ENCODE measurements at places on chromosomes 6 and 20. TPM values are rescaled to one million over a fixed set of nuclear protein-coding genes. Genes with fewer than 3 reads are reported as not detected.
A peak's percentile ranks its signal among the peaks of the same experiment; 100 is the strongest.

DNA sequence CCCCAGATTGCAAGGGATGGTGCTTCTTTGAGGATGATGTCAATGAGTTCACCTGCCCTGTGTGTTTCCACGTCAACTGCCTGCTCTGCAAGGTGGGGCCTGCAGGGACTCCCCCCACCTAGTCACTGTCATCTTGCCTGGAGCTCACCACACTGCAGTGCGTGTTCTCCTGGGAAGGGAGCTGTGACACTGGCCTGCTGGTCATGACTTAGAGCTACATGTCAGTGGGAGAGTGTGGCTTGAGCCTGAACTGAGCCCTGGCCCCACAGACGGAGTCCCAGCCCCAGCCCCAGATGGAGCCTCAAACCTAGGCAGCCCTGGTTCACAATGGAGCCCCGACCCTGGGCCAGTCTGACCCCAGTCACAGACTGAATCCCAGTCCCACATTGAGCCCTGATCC lies 19.3 kb downstream of the RBCK1 start:
- DNase-seq = no peak

- no peak for DNase-seq
Observed at GRCh38 chr6:145137425-145137824, 597.9 kb downstream of the EPM2A start.

DNA sequence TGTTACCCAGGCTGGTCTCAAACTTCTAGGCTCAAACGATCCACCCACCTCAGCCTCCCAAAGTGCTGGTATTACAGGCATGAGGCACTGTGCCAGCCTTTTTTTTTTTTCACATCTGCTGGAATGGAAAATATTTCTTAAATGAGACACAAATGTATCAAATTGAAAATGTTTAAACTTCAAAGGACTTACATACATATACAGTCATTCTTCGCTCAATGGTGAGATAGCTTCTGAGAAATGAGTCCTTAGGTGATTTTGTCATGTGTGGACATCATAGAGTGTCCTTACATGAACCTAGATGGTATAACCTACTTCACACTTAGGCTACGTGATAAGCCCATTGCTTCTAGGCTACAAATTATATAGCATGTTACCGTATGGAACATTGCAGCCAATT lies 43.1 kb downstream of the MICA start:
- DNase-seq = no peak

DNA sequence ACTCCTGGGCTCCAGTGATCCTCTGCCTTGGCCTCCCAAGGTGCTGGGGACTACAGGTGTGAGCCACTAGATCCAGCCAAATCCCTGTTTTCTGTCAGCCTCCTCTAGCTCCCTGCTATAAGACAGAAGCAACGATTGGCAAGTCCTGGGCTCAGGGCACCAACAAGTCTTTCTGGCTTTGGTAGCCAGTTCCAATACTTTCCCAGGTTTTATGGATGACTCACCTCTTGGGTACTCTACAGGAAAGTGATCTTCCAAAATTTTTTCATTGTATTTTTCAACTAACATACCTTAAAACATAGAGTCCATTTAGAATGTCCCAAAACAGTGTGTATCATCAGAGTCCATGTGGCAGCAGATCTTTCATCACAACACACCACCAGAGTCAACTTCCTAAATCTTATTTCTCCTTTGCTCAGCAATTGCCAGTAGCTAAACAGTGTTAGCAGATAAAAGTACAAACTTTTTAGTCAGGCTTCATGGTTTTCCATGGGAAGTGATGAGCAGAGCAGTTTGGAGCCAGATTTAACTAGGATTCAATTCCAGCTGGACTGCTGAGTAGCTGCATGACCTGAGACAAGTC lies 13.3 kb downstream of the GABBR1 start:
- no peak for DNase-seq

GRCh38 chr6:156060013-156060412 lies 604.4 kb upstream of the NOX3 start:
- no peak for DNase-seq

DNA sequence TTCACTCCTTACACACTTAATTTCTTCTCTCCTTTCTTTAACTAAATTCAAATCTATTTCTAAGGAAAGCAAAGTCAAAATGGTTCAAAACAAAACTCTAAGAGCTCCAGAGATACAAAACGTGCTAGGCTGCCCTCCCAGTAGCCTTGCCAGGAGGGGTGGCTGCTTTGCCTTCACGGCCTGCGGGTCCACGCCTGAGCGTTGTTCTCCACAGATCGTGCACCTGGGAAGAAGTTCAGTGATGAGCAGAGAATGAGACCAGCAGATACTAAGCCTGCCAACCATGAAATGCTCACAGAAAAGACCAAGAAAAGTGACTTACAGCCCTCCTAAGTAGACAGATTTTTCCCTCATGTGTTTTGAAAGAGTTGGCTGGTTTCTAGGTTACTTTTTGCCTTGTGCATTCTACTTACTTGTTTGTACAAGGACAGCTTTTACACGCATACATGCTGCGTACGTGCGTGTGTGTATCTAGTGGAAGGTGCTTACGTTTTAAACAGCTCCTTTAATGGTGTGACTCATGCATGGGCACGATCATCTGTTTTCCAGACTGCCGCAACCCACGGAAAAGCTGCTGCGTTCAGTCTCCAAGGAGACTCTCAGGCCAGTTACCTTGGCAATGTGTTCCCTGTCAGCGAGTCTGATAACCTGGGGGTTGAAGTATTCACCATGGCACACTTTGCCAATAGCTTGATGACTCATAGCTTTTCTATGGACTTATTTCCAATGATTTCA lies 32.4 kb upstream of the PBOV1 start:
- no peak for DNase-seq

- no peak for DNase-seq
Observed at GRCh38 chr6:36751091-36751490, 53.5 kb downstream of the RAB44 start.

- peak; percentile 60 for DNase-seq
Observed at GRCh38 chr20:64238851-64239387, 16.6 kb upstream of the PCMTD2 start.

DNA sequence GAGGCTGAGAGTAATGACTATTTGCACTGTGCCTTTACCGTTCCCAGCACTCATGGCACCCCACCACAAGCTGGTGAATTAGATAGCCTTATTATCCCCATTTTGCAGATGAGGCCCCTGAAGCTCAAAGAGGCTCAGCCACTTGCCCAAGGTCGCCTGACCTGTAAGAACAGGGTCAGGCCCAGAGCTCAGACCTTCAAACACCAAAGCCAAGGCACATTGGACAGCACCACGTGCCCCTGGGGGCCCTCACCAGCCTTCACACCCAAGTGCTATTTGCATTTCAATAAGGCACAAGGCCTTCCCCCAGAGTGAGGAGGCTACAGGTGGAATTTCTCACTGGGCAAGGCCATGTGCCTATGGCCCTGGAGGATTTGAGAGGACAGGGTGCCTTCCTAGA lies 14.2 kb upstream of the C6orf132 start:
- DNase-seq = no peak

- no peak for DNase-seq
Observed at GRCh38 chr20:608970-609369, 1.1 kb downstream of the TCF15 start.

DNA sequence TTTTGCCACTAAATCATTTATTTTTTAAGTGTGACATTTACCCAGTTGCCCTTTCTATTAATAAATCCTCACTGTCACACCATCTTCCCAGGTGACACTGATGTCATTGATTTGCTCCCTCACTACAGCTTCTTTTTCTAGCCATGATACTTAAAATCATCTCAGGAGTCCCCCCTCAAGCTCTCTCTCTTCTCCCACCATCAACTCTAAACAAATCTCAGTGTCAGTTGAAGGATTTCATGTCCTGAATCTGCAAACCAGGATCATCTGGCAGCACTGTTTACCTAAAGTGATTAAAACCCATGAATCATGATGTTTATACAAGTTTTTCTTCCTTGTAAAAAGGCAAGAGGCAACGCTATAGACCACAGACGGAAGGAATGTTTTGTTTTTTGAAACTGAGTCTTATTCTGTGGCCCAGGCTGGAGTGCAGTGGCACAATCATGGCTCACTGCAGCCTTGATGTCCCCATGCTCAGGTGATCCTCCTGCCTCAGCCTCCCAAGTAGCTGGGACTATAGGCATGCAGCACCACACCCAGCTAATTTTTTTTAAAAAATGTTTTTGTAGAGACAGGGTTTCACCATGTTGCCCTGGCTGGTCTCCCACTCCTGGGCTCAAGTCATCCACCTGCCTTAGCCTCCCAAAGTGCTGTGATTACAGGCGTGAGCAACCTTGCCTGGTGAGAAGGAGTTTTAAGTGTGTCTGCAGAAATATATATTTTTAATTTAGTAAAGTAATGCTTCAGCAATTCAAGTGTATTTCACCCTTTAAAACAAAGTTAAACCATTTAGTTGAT lies 30.1 kb upstream of the SH3BGRL2 start:
- DNase-seq = no peak

GRCh38 chr6:105324386-105324950 lies 78.4 kb downstream of the PREP start:
- DNase-seq = no peak

GRCh38 chr6:118285791-118286190 lies 262.3 kb upstream of the PLN start:
- no peak for DNase-seq

DNA sequence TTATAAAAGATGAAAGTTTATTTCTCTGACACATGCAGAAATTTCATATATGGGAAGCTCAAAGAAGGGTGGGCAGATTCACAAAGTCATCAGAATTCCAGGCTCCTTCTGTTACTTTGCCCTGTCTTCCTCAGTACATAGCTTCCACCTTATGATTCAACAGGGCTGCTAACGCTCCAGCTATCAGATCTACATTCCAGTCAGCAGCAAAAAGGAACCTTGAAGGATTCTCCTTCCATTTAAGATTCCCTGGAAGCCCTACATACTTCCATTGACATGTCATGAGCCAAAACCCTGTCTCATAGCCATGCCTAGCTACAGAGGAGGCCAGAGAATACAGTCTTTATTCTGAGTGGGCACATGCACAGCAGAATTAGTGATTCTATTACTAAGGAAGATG lies 103.3 kb downstream of the NCR2 start:
- DNase-seq = no peak

DNA sequence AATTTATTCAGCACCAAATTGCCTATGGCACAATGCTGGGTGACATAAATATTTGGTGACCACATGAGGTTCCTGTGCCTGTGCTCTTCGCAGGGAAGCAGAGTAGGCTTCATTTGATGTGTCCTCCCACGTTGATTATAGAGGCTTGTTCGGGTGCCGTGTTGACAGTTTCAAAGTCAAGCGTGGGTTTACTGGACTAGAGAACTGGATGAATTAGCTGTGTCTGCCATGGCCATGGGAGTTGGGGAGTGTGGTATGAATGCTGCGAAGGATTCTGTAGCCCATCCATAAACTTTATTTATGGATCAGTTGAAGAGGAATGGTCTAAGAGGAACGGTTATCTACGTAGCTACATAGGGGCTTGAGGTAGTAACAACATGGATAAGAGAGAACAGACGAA lies 11.0 kb downstream of the CD109 start:
- DNase-seq = no peak

DNA sequence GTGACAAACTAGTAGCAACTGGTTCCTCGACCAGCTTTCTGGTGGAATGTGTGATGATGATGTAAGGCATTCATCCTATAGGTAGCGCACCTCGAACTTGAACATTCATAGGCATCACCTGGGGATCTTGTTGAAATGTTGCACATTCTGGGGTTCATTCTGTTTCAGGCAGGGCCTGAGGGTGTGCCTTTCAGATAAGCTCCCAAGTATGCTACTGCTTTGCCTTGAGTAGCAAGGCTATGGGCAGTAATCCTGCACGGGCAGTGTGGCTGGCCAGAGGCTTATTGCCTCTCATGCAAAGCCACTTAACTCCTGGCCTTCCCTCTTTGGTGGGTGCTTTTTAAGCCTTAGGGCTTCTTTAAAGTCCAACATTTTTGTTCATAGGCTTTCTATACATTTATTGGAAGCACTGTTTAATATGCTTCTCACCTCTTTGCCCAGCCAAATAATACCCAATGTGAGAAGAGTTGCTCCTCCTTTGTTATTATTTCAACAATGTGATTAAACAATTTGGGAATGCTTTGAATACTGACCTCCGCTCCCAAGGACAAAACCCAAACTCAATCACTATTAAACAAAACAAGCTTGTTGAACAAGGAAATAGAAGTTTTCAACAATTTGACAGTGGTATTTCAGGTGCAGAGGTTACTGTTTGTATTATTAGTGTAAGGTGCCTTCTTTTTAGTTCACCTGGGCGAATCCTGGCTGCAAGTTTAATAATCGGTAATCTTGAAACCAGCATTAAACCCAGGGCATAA lies 57.5 kb downstream of the JARID2 start:
- no peak for DNase-seq

DNA sequence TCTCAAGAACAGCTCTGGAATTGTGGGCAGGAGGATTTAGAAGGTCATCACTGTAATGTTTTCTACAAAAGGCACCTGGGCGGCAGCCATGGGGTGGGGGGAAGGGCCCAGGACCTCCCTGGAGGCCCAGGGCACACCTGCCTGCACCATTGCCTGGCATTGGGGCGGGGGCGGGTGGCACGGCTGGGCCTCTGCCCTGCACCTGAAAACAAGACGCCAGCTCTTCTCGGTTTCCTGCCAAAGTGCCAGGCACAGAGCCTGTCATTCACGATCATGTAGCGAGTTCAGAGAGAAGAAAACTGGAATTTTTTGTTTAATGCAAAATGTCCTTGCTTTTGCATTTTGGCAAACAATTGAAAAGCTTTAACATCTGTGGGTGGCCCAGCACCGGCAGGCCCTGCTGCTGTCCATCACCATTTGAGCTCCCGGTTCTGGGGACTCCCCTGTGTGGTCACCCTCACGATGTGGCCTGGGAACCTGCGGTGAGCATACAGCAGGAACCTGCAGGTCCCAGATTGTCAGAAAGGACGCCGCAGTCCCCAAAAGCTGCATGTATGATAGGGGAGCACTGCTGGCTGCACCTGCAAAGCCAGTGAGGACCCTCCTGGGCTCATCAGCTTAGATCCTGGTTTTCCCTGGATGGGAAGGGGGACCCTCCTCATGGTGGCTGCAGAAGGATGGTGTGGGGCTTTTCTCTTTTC lies 262.9 kb downstream of the CDH4 start:
- peak; percentile 46 for DNase-seq

GRCh38 chr20:24138951-24139350 lies 150.4 kb upstream of the GGTLC1 start:
- DNase-seq = no peak

DNA sequence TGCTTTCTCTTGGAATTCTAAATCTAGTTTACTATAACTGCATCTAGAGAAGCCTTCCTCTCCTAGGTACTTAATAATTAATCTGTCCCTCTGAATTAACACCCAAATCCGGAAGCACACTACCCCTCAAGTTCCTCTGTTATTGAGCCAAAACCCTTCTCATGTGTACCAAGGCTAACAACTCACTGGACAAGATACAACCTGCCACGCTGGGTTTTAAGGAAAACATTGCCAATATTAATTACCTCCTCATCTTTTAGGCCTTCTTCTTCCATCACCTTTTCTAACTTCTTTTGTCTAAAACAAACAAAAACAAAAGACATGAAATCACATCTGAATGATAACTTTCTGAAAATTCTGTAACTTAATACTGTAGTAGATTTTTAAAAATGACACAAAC lies 21.9 kb downstream of the STK38 start:
- DNase-seq = no peak

GRCh38 chr6:16496991-16497801 lies 258.8 kb downstream of the GMPR start:
- no peak for DNase-seq

HLA-DRB1 gene
- 78.2 TPM for total RNA-seq

CD93 gene
- total RNA-seq = 79.4 TPM

PLEKHG1 gene
- total RNA-seq = 27.9 TPM

PROCR gene
- total RNA-seq = 181 TPM

PM20D2 gene
- 9.1 TPM for total RNA-seq

COL11A2 gene
- 0.43 TPM for total RNA-seq

SLC52A3 gene
- total RNA-seq = 1.1 TPM

B4GALT5 gene
- 26.1 TPM for total RNA-seq

CLIC5 gene
- 7.6 TPM for total RNA-seq

MEP1A gene
- total RNA-seq = not detected

GCNT2 gene
- total RNA-seq = 1.9 TPM

PSORS1C2 gene
- total RNA-seq = not detected
